GM23248 (cell line): ENCODE measurements at places on chromosomes 7 and 10.

DNA sequence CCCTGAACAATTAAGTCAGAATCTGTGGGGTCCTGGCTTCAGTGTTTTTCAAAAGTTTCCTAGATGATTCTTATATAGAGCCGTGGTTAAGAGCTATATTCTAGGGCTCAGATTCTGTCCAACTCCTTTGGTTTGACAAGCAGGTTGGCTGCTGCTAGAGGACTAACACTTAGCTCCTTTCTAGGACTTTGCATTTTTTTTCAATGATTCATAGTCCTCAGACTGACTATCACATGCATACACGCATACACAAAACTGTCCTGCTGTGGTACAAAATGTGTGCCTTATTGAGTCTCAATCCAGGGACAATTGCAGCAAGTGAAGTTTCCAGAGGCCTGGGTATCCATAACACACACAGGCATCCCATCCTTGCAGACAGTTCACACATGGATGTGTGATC, 392.0 kb downstream of the NRG3 start:
- DNase-seq, result no peak

DNA sequence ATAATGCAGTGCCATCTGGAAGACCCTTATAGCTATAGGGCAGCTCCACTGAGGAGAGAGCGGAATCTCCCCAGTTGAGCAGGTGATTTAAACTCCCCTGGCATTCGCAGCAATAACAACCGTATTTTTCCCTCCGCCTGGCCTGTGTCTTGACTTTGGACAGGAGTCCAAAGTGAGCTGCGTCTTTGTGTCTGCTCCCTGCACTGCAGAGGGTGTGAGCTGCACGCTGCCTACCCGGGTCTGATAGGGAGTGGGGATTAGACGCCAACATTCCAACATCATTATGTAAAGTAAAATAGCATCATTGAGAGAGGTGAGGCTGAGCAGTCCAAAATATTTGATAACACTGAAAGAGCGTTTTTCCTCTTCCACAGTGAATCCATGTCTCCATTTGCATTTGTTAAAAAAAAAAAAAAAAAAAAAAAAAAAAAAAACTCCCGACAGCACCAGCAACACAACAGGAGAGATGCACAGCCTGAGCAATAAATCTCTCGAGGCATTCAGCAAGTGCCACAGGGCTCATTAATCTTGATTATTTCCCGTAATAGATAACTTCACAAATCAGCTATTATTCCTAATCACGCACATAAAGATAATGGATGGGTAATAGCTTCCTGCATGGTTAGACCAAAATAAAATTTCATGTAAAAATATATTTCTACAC, 68.6 kb downstream of the CELF2 start:
- DNase-seq, result no peak

GRCh38 chr7:27917119-27917518, 177.2 kb downstream of the TAX1BP1 start:
- DNase-seq, result no peak

DNA sequence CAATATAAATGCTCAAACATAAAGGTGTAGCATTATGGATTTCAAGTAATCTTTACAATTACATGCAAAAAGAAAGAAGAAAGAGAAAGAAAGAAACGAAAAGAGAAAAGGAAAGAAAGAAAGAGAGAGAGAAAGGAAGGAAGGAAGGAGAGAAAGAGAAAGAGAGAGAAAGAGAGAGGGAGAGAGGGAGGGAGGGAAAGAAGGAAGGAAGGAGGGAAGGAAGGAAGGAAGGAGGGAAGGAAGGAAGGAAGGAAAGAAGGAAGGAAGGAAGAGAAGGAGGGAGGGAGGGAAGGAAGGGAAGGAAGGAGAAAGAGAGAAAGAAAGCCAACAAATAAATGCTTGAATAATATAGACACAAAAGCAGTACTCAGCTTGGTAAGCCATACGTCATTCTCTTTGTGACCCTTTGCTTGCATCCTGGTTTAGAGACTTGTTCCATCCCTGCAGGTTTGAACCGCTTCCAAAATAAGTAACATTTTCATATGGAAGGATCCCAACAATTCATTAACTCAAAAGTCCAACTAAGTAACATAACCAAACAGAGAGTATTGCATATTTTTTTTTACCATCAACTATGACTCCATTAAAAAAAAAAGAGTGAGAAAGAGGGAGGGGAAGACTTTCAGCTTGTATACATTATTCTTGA, 95.8 kb downstream of the SEMA3D start:
- no peak for DNase-seq

DNA sequence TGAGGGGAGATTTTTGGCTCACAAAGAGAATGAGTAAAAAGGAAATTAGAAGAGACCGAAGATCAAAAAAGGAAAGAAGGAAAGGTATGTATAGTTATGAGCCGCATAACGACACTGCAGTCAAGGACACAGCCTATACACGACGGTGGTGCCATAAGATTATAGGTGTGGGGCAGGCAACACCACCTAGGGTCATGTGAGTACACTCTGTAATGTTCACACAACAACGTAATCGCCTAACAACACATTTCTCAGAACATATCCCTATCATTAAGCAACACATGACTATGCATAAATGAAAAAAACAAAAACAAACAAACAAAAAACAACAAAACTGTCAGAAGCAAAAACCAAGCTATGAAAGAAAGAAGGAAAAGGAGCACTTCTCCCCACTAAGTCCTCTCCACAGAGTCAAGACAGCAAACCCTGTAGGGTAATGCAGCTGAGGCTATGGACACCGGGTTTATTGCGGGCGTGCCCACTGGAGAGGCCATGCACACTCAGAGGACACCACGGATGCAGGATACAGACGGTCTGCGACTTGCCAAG, 45.1 kb downstream of the PIP4K2A start:
- DNase-seq, result no peak

GRCh38 chr10:90960355-90960814, 39.5 kb upstream of the ANKRD1 start:
- peak; percentile 86 for DNase-seq
